Stimulated activated naive CD4-positive, alpha-beta T cell treated with Interleukin-2 at 50 U/mL for 16 hours (primary cell): ENCODE measurements at places on chromosomes 7 and 10.

- DNase-seq, result no peak
These were observed 155.6 kb upstream of the GHITM start for GRCh38 chr10:83983578-83984255.

- no peak for DNase-seq
These were observed 49.2 kb upstream of the ANKRD1 start for GRCh38 chr10:90969947-90970673.

GRCh38 chr7:91019686-91020385 lies 244.4 kb upstream of the FZD1 start:
- DNase-seq, result no peak

DNA sequence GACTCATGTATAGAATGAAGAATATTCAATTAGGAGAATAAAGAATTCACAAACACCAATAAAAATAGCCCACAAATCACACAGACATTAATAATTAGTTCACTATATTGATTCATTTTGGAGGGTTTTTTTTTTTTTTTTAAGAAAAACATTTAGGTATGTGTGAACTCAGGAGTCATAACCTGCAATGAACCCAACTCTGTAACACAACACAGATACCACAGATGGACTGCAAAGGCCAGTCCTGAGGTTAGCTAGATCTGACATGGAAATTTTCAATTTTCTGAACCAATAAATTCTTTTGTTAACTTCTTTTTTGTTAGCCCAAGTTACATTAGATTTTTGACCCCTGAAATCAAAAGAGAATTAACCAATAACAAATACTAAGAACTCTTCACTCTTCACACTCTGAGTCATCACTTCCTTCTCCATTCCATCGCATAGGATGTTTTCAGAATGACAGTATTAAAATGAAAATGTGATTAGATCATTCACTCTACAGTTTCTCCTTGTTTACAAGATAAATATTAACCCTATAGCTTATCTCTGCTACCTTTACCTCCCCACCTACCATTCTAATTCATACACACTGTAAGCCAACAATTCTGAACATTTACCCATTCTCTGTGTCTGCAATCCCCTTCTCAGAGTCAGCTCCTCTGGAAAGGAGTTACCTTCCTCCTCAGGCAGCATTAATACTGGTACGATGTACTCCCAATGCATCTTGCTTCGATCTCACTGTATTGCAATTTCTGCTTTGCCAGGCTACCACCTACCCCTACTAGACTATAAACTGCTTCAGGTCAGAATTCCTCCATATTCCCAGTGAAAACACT lies 141.5 kb downstream of the LRRN3 start:
- DNase-seq, result no peak

- DNase-seq, result no peak
These were observed 122.8 kb downstream of the SKIDA1 start for GRCh38 chr10:21402606-21403083.

- DNase-seq, result no peak
These were observed 60.7 kb downstream of the PDIA4 start for GRCh38 chr7:148967602-148968001.

DNA sequence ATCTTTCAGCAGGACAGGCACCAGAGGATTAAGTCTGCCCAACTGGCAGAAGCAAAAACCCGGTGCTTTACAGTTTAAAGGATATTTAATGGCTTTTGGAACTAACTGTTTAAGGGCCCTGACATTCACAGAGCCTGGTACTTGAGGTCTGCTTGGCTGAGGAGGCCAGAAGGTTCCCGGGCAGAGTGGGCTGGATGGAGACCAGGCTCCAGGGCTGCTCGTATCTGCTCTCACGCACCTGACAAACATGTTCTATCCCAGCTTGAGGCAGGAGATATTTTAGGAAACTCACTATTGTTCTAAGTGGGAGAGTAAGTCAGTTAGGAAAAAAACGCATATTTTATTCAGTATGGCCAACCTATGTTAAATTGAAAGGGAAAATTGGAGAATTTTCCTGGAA lies 143.5 kb downstream of the ZMYND11 start:
- no peak for DNase-seq
